Mucosa of descending colon (tissue), 3 donors: ENCODE measurements at places on chromosomes 4 and X.
A peak's percentile ranks its signal among the peaks of the same experiment; 100 is the strongest.

GRCh38 chrX:154019633-154020528 lies at the start of gene IRAK1:
TSS of gene IRAK1 (minus strand) at chrX:154019902. CDS start at chrX:154019812, 90 bp downstream.
- DNase-seq: peak; percentile 62

- no peak for DNase-seq
These were observed 52.4 kb upstream of the NDP start for GRCh38 chrX:44025555-44025954.

GRCh38 chr4:169283114-169283509 lies 12.4 kb upstream of the SH3RF1 start:
- no peak for DNase-seq

DNA sequence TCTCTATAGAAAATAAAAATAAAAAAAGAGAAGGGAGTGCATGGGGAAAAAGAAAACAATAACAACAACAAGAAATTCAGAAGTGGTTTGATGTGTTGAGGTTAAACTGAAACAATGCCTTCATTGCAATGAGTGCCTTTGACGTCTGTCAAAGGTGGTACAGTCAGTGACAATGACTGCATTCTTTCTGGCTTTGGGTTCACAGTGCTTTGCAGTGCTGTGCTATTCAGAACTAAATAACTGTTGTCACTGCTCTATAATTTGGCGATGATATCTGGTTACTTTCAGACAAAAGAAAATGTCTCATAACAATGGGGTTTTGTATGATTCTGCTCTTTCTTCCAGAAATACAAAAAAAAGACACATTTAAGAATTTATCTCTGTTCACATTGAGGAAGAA lies 488.6 kb upstream of the MAGEB2 start:
- DNase-seq: no peak

GRCh38 chr4:61933527-61933926 lies 733.4 kb downstream of the ADGRL3 start:
- DNase-seq: no peak

GRCh38 chrX:94058728-94059382 lies 384.8 kb downstream of the FAM133A start:
- DNase-seq: no peak

GRCh38 chr4:121146530-121146929 lies 17.6 kb downstream of the TNIP3 start:
- DNase-seq: no peak

DNA sequence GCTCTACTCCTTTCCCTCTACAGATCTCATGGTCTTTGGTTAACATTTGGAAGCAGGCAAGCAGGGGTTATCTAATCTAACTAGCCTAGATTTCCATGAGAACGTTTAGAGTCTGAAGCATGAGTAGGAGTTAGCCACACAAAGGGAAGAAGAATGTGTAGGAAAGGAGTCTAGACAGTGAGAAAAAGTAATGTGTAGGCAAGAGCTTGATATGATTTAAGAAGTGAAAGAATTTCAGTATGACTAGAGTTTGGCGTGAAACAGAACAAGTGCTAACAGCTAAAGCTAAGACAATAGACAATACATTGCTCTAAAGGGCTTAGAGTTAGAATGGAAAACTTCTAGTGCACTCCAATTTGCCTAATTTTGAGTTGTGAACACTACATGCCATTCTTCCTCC lies 10.8 kb downstream of the CXCL8 start:
- DNase-seq: no peak

GRCh38 chr4:29588617-29589016 lies 1131.6 kb upstream of the PCDH7 start:
- DNase-seq: no peak

DNA sequence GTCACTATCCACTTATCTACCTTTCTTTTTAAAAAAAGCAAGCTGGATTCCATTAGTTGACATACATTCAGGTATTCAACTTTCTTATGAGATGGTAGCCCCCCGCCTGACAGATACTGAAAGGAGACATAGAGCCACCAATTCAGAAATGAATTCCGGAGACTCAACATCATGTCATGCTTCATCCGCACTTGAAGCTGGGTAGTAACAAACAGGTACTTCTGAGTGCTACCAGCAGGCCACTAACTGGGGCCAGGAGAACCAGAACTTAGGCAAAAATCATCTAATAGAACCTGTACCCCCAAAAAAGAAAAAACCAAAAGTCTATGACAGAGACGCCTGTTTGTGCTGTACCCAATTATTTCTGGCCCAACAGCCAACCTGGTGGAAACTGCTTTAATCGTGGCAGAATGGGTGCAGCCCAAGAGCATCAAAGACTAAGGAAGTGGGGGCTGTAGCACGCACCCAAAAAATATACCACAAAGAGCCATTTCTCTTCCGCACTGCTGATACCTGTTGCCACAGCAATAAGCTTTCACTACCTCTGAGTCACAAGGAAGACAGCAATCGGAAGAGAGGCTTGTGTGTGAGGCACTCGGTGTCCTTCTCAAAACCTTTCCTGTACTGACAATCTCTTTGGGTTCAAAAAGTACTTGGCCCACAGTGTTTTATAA lies 84.8 kb downstream of the AFAP1 start:
- DNase-seq: no peak

DNA sequence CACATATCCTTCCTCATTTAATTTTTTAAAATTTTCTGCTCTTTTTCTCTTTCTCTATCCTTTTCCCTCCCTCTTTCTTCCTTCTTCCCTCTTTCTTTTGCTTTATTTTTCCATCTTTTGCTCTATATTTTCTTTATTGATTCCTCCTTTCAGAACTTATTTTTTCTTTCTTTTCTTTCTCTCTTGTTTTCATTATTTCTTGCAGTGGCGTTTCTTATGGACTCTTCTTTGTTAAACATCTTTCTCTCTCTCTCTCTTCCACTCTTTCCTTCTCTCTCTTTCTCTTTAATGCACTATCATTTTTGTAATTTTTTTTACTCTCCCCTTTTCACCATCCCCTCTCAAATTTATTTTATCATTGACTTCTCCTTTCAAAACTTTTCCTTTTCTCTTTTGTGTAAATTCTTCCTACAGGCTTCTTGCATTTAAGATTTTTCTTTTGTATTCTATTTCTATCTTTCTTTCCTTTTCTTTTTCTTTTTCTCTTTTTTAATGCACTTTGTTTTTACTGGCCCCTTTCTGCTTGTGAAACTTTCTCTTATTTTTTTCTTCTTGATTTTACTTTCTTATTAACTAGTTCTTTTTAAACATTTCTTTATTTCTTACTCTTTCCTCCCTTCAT lies 97.0 kb downstream of the RBMX2 start:
- DNase-seq: no peak

DNA sequence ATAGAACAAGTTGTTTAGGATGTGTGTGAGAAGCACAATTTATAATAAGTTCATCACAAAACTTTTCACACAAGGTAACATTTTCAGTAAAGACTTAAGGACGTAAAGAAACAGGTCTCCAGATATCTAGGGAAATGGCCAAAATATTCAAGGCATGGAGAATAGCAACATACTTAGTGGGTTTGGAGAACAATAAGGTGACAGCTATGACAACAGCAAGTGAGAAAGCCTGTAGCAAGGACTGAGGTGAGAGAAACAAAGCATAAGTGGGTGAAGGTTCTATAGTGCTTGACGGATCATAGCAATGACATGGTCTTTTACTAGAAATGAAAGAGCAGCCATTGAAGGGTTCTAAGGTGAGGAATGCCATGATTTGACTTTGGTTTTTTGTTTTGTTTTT lies 1337.3 kb downstream of the PCDH18 start:
- DNase-seq: no peak

DNA sequence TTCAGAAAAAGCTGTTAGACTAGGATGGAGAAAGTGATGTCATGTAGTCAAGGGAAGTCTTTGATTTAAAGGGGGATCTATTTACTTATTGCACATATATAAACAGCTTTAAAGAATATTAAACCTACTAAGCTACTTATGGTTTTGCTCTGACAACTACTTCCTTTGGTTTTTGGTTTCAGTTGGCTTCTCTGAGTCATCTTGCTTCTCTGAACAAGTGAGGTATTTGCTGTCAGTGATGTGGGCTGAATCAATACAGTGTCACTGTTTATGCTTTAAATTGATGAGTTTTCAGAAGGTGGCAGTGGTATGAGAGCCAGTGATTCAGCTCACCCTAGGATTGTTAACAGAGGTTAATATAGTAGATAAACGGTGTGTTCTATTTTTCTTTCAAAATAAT lies 75.1 kb downstream of the CEP44 start:
- no peak for DNase-seq
